ENCODE measurements at places on chromosomes 7 and 10.
A peak's percentile ranks its signal among the peaks of the same experiment; 100 is the strongest.

DNA sequence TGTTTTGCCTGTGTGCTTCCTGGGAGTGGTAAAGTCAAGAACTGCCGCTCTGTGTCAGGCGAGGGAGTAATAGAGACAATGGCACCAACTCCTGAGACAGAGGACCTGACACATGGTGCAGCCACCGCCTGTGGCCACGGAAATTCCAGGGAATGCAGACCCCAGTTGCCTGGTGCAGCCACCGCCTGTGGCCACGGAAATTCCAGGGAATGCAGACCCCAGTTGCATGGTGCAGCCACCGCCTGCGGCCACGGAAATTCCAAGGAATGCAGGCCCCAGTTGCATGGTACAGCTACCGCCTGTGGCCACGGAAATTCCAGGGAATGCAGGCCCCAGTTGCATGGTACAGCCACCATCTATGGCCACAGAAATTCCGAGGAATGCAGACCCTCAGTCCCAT, 8.7 kb downstream of the DIP2C start:
- no peak for DNase-seq

DNA sequence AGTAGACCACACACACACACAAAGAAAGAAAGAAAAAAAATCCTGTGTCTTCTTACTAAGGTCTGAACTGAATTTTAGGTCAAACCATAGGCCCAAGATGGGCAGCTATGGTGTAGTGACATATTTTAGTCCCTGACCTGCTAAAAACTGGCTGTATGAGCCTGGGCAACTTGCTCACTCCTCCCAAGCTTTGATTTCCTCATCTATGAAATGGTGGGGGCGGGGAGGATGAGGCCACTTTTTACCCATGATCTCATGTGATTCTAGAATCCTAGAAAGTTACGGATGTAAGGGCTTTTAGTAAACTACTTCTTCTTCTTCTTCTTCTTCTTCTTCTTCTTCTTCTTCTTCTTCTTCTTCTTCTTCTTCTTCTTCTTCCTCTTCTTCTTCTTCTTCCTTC, 6.1 kb upstream of the CCL24 start:
- no peak for DNase-seq

GRCh38 chr10:12511651-12512050, 162.3 kb downstream of the CAMK1D start:
- no peak for DNase-seq

DNA sequence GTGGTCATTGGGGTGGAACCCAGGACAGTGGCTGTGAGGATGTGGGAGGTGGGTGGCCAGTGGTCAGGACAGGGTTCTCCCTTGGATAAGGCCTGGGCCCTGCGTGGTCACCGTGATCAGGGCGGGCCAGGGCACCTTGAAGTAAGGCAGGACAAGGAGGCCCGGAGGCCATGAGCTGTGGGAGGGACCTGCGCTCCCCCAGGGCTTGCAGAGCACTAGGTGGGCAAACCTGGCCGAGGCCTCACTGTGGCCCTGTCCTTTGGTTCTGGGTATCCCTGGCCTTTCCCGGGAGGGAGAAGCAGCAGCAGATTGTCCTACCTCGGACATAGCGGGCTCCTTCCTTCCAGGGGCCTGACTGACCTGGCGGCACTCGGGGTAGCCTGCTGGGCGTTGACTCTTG, 144.8 kb upstream of the RET start:
- no peak for DNase-seq

DNA sequence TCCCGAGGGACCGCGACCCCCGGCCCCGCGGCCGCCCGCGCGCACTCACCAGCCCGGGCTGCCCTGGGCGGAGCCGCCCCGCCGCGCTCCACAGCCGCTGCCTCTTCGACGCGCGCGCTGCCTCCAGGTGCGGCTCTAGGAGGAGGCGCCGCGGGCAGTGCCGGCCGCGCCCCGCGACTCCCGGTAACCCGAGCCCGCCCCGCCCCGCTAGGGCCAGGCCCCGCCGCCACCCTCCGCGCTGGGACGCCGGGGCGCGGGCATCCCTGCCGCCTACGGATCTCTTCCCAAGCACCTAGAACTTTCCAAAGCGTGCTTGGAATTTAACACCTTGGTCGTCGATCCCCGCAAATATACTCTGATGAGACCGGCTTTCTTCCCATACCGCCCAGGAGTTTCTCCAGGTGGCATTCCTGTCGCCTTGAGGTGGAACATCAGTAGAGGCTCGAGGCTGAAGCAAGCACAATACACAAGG, at the start of gene SLC26A5:
Gene SLC26A5 (minus strand): TSS at position 159 of the 472 bp plus-strand sequence. CDS start 24,693 bp downstream, outside the sequence.
- peak; percentile 40 for DNase-seq

DNA sequence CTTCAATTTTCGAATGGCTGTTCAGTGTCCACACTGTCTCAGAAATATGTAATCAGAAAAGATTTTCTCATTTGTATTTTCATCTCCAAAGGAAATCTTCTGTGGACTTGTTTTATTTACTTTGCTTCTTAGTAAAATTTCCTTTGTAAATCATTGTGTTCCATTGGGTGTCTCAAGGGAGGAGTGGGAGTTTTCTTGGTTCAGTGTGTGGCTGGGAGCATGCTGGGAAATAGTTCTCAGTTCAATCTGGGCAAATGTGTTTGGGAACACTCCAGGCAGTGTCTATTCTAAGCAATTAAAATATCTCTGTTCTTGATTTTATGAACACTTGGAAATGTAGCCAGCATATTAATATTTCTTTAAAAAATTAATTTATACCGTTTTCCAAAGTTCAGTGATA, 1019.8 kb downstream of the CNTNAP2 start:
- DNase-seq = no peak

DNA sequence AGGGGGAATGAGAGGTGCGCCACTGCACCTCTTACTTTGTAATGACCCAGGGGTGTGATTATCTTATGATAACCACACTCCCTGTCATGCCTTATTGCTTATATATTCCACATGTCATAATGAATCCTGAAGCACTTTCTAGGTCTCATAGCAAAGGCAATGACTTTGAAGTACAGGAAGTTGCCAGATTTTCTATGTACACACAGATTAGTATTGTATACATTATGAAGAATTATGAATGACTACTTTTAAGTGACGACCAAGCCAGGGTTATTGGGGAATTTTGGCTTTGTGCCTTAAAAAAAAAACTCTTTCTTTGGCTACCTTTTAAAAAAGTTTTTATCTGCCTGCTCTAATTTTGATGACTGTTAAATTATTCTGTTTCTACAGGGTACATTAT, 269.6 kb downstream of the MDFIC start:
- no peak for DNase-seq

GRCh38 chr7:1059200-1060091, 15.1 kb downstream of the GPR146 start:
- DNase-seq = no peak

GRCh38 chr10:46329690-46330016, 42.9 kb downstream of the ANTXRL start:
- no peak for DNase-seq

- no peak for DNase-seq
Observed at GRCh38 chr7:47600199-47601118, 18.5 kb upstream of the TNS3 start.

GRCh38 chr10:103651783-103652476, 158.4 kb downstream of the NEURL1 start:
- no peak for DNase-seq

GRCh38 chr7:127810113-127810512, 158.1 kb downstream of the SND1 start:
- DNase-seq = no peak

DNA sequence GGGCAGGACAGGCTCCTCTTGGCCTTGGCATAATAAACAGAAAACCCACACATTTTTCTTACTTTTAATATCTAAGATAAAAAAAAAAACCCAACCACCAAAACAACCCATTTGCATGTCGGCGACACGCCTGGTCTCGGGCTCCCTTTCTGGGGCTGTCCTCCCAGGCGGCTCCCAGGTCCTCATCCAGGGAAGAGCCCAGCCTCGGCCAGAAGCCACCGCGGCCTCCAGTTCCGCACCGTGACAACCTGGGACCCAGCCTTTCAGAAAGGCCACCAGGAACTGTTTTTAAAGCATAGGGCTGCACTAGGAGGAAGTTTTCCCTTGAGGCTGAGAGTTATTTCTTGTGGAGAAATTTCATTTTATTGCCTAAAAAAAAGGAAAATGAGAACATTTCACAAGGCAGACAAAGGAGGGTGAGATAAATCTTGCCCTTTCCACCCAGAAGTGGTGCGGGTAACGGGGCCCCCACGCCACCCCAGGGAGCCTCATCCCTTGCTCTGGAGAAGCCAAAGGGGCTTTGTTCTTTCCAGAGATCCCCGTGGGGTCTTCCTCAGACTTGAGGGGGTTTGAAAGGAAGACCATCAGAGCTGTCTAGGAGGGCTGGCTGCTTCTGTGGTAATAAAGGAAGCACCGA, 39.2 kb upstream of the MKRN1 start:
- no peak for DNase-seq

- no peak for DNase-seq
Observed at GRCh38 chr10:33899578-33900531, 565.4 kb upstream of the NRP1 start.

DNA sequence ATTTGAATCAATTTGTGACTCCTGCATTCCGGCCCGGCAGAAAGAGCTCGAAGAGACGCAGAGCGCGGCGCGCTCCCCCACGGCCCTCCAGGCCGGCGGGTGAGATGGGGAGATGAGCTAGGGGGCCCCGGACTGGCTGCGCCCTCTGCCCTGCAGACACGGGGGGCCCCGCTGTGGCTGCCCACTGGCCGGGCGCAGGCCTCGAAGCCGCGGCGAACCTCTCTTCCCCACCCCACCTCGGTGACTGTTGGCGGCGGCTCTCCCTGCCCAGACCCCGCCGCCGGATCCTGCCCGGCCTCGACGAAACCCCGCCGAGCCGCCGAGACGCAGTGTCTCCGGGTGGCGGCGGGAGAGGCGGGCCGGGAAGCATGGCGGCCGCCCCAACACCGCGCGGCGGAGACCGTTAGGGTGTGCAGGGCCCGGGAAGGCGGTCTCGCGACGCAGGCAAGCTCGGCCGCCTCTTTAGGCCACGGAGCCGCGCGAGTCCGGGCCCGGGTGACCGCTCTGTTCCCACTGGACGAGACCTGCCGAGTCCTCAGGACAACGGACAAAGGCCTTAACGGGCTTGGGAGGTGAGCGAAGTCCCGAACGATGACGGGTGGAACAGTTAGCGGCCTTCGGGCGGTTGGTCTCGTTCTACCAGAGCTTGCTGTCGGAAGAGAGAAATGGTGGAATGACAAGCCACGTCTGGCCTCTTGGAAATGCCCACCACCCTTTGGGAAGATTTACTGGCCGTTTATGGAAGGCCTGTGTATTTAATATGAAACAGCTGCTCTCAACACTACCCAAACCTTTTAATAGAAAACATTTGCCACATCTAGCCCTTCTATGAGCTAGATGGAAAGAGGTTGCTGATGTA, 24.3 kb downstream of the NUP42 start:
- peak; percentile 17 for DNase-seq
